COR-L47 (cell line): ENCODE measurements at places on chromosomes 12 and 14.

GRCh38 chr12:106114447-106115068 is 24.2 kb downstream of the NUAK1 start:
- DNase-seq: no peak

DNA sequence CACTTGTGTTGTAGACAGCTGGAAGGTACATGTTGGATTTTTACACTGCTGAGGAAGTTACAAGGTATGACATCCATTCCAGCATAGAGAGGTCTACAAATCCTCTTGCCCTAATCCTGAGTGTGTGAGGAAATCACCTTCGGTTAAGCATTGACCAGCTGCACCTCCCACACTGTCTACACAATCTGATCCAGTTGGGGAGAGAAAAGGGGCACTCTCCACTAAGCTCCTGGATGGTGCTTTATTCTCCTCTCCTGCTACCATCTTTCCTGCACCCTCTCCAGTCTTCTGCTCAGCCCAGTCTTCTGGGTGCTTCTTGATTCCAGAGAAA is at the start of gene OR6J1:
Gene OR6J1, minus strand, starts transcription at position 48 of the 331 bp plus-strand sequence. CDS start 9,541 bp downstream, outside the sequence.
- no peak for DNase-seq

DNA sequence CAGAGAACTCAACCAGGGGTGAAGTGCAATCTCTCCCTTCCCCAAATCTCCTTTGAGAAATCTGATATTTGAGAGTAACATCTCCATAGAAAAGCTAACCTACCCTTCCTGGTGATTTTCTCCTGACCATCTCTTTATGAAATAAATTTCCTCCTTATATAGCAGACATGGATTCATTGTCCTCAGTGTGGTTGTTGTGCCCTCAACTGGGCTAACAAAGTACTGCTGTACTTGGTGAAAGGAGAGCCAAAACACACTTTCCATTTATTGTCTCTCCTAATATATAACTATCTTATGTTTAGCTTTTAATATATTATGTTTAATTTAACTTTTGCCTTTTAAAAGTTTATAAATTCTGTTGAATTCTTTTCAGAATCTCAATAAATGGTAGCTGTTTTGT is 65.1 kb upstream of the SLCO1B1 start:
- DNase-seq: no peak

- peak; percentile 64 for DNase-seq
Observed at GRCh38 chr14:54529811-54530210, 20.1 kb downstream of the CGRRF1 start.

DNA sequence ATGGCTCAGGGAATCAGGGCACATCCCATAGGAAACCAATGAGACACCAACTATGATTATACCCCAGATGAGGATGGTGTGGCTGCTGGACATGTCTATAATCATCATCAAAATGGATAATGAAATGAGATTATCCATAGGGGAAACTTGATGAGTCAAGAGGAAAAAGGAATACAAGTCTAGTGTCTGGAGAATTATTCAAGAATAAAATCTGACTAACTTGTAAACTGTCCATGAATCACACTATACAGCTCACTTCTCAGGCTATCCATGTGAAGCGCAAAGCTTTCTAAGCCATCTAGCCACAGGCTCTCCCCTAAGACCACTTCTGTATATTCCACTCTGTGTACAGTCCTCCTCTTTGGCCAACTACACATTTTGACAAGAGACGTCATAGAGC is 52.5 kb downstream of the DUSP16 start:
- no peak for DNase-seq

DNA sequence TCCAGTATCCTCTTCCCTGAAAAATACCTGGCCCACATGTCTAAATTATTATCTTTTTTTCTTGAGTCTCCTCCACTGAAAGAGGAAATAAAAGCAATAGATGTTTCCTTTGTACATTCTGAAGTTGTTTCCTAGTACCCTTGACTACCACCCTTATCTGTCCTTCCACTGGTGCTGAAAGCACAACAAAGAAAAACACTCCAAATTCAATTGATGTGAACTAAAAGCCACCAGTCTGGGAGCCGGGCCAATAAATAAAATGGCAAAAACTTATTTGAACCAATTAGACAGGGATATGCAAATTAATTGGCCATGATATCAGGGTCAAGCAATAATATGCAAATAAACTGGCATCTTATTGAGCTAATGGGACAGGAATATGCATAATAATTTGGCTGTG is 330.5 kb downstream of the PAWR start:
- DNase-seq: no peak

GRCh38 chr12:108649669-108650068 is 16.0 kb upstream of the SELPLG start:
- DNase-seq: no peak

DNA sequence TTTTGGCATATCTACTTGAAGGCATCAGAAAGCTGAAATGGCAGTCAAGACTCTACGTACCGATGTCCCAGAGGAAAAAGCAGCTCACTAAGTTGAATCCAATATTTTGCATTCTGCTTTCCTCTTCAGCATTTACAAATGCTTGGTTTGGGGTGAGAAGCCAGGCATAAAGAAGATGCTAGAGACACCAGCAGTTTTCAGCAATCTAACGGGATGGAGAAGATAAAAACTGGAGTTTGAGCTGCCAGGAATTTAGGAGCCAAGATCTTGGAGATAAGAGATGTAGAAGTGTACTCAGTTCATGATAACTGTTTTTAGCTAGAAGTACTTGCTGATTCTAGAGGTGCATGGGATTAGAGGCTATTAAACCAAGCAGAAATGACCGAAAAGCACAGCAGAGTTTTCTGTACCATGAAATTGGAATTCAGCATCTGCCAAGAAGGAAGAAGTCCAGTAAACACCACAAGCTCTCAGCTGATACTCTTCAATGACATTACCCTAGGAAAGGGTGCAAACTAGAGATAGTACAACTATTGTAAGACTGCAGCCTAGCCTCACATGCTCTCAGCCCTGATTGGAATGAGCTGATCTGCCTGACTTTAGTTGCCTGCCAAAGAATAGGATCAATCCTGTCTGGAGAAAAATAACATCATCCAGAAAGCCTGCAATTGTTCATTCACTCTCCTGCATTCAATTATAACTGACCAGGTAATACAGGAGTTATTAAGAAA is 7.4 kb upstream of the ALDH1L2 start:
- no peak for DNase-seq

- DNase-seq: no peak
Observed at GRCh38 chr14:89447182-89447944, 30.3 kb upstream of the FOXN3 start.

GRCh38 chr12:57162553-57163125 is 15.2 kb upstream of the LRP1-AS start:
- no peak for DNase-seq

GRCh38 chr14:72451054-72451972 is 442.6 kb downstream of the DPF3 start:
- peak; percentile 5 for DNase-seq

DNA sequence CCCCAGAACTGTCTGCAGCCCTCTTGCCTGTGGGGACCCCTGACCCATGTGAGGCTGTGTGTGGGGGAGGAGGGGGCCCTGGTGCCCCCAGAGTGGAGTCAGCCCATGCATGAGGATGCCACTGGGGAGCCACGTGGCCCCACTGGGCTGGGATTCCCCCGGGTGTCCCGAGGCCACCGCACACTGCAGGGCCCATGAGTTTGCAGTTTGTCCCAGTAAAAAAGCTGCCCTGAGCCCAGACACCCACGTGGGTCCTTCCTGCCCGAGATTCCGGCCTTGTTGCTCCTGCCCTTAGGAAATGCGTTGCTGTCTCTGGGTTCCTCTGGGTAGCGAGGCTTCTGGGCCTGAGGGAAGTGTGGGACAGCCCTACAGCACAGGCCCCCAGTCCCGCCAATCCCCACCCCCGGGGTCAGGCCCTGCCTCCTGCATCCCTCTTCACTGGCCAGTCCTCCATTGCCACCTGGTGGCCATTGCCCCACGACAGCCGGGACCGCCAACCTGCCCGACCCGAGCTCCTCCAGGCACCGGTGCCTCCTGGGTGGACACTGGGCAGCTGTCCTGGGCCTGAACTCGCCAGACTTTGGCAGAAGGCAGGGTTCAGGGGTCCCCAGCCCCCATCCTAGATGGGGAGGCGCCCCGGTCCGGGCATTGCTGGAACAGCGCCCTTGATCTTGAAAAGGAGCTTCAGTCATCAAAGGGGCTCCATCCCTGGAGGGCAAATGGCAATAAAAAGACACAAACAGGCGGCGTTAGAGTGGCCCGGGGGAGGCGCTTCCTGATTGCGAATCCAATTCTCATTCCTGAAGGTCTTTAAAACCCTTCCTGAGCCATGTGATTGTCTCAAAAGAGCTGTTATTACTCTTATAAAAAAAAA is 15.6 kb upstream of the C14orf180 start:
- DNase-seq: peak; percentile 74

DNA sequence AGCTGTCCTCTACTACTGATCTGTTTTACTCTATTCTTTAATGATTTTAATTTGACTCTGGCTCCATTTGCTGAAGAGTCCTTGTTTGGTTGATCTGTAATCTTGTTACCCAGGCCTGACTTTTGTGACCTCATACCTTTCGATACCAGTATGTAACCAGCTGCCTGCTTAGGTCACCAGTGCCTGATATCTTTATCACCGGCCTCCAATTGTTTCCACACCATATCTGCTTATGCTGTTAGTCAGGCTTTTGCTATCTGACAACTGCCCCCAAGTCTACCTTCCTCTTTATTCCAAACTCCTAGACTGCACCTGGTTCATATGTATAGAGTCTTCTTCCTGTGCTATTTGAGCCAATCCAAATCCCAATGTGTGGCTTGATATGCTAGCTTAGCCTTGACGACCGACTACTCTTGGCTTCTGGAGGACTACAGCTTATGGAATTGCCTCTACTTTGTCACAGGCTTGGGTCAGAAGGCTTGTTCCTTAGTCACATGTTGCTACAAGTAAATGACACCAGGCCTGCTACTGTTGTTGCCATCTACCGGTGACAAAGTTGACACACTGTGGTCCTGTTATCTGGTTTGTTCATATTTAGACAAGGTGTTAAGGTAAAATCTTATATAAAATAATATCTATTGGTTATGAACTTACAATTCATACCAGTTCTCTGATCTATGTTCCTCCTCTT is 193.9 kb downstream of the TRHDE start:
- no peak for DNase-seq

DNA sequence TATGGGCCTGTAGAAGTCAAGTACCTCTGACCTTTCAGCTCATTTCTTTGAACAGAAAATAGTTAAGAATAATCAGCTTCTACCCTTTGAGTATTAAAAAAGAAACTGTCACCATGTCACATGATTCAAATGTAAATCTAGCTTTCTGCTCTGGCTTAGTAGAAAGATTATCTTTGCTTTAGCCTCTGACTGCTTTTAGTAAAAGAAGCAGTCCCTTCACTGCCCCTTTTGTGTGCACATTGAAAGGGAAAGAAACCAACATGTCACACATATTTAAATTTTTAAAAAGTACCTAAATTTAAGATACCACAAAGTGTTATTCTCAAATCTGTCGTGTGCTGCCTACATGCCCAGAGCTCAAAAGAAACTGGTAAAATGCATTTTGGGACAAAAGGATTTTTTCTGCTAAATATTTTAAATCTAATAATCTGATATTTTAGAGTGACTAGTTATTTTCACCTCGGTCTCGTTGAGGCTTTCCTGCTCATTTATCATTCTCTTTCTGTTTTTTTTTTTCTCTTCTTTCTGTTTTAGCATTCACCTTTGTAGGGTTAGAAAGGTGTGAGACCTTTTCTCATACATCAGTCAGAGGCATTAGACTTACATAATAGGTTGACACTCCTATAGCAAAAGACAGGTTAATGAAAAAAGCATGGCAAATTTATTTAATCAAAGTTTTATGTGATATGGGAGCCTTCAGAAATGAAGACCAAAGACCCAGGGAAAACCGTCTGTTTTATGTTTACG is 41.3 kb downstream of the SLC16A7 start:
- no peak for DNase-seq

GRCh38 chr14:54881235-54881760 is 21.3 kb downstream of the GCH1 start:
- no peak for DNase-seq

- no peak for DNase-seq
Observed at GRCh38 chr14:24189059-24189375, 401 bp upstream of the IPO4 start.

DNA sequence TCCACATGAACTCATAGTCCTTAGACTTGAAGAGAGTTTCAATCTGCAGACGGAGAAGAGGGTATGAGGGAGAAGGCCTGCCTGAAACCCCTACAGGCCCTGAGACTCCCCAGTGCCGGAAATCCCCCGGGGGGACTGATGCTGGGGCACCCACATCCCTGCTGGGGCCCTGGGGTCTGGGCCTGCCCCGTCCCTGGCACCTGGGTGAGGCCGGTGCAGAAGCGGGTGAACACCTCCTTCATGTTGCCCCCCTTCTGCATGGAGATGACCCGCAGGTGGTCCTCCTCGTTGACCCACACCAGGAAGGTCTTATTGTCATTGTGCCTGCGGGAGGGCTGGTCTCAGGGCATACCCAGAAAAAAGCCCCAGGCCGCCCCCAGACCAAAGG is 2.4 kb downstream of the CKB start:
- DNase-seq: no peak

GRCh38 chr14:77931441-77931840 is 131.5 kb downstream of the ADCK1 start:
- no peak for DNase-seq

DNA sequence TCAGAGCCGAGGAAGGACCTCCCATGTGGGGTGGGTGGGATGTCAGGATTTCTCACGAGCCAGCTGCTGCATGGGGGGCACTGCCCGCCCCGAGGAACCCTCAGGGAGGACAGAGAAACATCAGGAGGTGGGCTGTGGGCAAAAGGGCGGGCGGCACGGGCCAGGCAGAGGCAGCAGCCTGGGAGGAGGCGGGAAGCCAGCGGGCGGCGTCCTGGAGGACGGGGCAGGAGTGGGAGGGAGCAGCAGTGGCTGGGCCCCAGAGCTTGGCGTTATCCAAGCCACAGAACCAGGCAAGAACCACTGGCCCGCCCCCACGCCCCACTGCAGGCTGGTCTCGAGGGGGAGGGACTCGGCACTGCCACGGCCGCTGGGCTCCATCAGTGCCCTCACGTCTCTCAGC is 2.4 kb downstream of the C14orf180 start:
- no peak for DNase-seq

- no peak for DNase-seq
Observed at GRCh38 chr12:14399871-14400270, 34.4 kb downstream of the ATF7IP start.

GRCh38 chr12:47219243-47219642 is 139.5 kb upstream of the AMIGO2 start:
- no peak for DNase-seq

DNA sequence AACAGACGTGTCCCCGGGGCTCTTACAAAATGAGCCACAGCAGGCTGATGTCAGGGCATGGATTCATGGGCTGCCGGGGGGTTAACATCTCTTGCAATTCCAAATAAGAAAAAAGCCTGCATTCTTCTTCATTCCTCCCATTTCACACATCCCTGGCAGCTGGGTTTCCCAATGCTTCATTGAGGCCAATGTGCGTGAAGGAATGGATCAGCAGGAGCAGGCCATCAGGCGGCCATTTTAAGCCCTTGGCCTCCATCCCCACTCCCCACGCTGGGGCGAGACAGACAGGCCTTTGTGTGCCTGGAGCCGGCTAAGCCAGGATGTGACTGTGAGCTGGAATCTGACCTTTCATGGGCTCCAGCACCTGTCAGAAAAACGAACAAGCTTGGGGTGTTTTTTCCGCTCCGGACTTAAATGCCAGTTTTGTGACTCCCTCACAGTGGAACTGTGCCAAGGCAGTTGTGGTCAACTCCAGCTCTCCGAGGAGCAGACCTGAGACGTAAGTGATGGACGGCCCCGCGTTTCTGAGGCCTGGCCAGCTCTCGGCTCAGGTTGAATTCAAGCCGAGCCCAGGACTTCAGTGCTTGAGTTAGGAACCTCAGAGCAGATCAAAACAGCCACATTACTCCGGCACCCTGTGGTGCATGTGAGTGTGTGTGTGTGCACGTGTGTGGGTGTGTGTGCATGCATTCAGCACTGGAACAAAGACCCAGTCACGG is 133.1 kb downstream of the TMEM30B start:
- DNase-seq: no peak
